ENCODE measurements at places on chromosomes 2 and 18. TPM values are rescaled to one million over a fixed set of nuclear protein-coding genes. Genes with fewer than 3 reads are reported as not detected.

FAM228A gene
- total RNA-seq, result 0.22 TPM

RAX gene
- not detected for total RNA-seq

CCBE1 gene
- total RNA-seq, result 2.8 TPM

DNA sequence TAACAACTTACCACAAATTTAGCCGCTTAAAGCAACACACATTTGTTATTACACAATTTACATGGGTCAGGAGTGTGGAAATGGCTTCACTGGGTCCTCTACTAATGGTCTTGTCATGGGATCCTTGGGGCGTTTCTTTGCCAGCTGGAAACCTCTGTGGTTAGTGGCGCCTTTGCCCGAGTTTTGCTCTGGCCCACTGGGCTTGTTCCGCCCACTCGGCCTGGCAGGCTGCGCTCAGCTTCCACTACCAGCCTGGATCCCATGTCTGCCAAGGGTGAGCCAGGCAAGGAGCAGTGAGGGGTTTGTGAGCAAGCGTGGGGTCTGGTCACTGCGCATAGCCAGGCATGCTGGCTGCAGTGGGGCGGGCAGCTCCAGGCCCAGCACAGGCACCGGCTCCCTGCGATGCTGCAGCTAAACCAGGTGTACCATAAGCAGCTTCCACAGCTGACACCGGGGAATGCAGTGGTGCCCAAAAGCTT is 16.2 kb upstream of the MBD2 start:
- H3K27me3 ChIP-seq, result no peaks in the 10 kb centered on the region
- DNase-seq, result peak; percentile 13
- no peaks in the 10 kb centered on the region for H3K36me3 ChIP-seq
- H3K4me1 ChIP-seq, result no peaks in the 10 kb centered on the region

DNA sequence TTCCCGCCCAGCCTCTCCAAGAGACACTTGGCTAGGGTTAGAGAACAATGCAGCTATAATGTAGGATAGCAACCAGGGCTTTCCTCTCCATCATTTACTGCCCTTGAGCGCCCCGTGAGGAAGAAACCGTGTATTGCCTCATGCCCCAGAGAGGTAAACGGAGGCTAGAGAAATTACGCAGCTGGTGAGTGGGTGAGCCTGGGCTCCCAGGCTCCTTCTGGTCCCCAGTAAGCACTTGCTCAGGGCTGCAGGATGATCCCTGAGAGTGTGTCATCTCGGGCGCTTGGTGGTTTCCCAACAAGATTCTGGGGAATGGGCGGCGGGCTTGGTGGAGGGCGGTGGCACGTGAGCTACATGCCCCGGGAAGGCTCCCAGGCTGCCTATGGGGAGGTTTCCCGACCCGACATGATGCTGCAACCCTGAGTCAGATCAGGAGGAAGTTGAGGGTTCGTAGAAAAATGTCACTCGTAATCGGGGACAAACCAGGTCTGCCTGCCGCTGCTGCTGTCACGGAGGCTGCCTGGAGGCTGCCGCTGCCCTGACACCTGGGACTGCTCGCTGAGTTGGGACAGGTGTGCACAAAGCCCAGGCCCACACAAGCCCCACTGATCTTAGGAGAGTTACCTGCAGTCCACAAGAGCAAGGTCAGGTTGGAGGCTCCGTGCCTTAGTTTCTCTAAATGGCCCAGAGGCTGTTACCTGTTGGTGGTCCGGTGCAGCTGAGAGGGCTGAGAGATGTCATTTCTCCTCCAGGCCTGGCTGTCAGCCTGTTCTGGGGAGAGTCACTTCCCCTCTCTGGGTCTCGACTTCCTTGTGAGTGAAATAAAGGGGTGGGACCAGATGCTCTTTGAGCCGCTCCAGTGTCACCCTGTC is at the start of gene GPR55:
Gene GPR55, minus strand, starts transcription at position 773 of the 872 bp plus-strand sequence. CDS start 14,280 bp downstream, outside the sequence.
- H3K4me1 ChIP-seq, result no peaks in the 10 kb centered on the region
- peak; percentile 12 for DNase-seq
- no peaks in the 10 kb centered on the region for H3K36me3 ChIP-seq

GRCh38 chr2:141555876-141556470 is 574.8 kb downstream of the LRP1B start:
- no peaks in the 10 kb centered on the region for H3K36me3 ChIP-seq
- no peaks in the 10 kb centered on the region for H3K27me3 ChIP-seq
- H3K4me1 ChIP-seq, result no peaks in the 10 kb centered on the region
- H3K4me3 ChIP-seq, result no peak overlapping the region
- DNase-seq, result peak; percentile 40
- no peak overlapping the region for H3K27ac ChIP-seq

- no peaks in the 10 kb centered on the region for H3K36me3 ChIP-seq
- no peaks in the 10 kb centered on the region for H3K27me3 ChIP-seq
- H3K4me1 ChIP-seq, result peaks cover 3% of the 10 kb centered on the region
- H3K4me3 ChIP-seq, result no peak overlapping the region
- H3K27ac ChIP-seq, result no peak overlapping the region
Measured at GRCh38 chr2:178266445-178266844, 72.1 kb downstream of the OSBPL6 start.

DNA sequence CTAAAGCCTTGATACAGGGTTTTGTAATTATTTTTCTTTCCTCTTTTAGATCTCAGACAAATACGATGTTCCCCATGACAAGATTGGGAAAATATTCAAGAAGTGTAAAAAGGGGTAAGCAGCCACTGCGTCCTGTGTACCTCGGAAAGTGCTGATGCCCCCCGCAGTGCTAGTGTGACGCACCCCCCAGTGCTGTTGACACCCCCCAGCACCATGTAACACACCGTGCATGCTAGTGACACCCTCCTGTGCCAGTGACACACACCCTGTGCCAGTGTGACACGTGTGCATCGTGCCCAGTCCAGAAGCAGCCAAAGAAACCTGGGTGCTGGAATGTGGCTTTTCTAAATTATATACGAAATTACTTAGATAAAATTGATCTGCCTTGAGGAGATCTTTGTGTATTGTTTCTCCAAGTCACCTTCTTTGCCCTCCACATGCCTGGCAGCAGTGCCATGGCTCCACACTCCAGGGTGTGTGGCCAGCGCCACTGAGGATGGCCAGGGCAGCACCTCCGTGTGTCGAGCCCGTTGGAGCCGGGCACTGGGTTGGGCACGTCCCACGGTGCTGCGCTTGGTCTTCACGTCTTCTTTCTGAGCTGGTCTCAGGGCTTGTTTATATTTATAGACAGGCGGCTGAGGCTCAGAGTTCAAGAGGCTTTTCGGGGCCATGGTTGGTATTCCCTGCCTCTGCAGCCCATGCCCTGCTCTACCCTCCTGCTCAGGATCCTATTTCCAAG is 44.3 kb upstream of the KLF11 start:
- DNase-seq, result no peak
- peaks cover 13% of the 10 kb centered on the region for H3K4me1 ChIP-seq
- no peak overlapping the region for H3K27ac ChIP-seq
- H3K27me3 ChIP-seq, result no peaks in the 10 kb centered on the region
- H3K36me3 ChIP-seq, result peaks cover 4% of the 10 kb centered on the region

DNA sequence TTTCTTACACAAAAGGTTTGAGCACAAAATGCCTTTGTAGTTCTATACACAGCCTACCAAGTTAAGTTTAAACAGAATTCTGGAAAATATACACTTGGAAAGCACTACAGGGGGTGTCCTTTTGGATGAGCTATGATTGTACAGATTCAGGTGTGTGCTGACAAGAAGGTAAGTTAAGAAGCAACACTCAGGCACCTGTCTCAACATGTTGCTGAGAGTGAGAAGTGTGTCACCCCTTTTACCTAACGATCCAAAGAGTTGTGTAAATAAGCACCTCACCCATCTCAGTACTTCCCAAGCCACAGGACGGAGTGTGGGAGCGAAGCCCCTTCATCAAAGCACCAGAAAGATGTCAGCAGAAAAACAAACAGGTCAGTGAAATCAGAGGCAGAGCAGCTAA is 109.5 kb upstream of the DAPL1 start:
- H3K27ac ChIP-seq, result no peak overlapping the region
- no peak overlapping the region for H3K4me3 ChIP-seq
- peaks cover 2% of the 10 kb centered on the region for H3K36me3 ChIP-seq
- H3K4me1 ChIP-seq, result peaks cover 16% of the 10 kb centered on the region

DNA sequence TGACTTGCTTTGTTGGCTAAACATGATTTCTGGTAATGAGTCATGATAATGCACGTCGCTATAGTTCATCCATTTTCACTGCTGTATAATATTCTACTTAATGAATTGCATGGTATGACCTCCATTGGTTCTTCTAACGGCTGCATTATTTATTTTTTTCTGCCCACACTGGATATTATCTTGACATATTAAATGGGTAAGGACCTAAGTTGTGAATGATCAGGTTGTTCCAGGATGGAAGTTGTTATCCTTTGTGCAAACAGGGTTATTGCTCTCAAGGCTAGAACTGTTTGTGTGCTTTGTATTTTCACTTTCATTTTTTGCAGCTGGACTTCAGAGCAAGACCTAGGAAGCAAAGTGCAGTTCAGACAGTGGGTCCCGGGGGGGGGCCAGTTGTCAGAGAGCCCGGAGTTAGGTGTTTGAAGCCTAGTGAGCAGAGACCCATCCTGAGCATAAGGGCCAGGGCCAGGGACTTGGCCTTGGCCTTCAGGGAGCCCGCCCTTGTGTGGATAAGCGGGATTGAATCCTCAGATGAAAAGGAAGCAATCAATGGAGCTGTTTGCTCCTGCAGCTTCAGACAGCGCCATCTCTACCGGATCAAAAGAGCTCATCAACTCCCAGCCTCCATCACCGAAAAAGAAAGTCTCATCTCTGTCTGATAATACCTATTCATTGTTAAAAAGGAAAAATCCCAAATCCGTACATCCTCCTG is 48.2 kb downstream of the AGAP1 start:
- H3K27me3 ChIP-seq, result no peaks in the 10 kb centered on the region
- no peak overlapping the region for H3K4me3 ChIP-seq
- peaks cover 12% of the 10 kb centered on the region for H3K4me1 ChIP-seq
- no peak for DNase-seq
- no peak overlapping the region for H3K27ac ChIP-seq
